ENCODE measurements at places on chromosomes 4 and X.

- DNase-seq: peak; percentile 97
These were observed 105.8 kb upstream of the EGFL6 start for GRCh38 chrX:13463608-13464007.

- DNase-seq: no peak
These were observed 79.8 kb upstream of the OGT start for GRCh38 chrX:71453056-71453455.

DNA sequence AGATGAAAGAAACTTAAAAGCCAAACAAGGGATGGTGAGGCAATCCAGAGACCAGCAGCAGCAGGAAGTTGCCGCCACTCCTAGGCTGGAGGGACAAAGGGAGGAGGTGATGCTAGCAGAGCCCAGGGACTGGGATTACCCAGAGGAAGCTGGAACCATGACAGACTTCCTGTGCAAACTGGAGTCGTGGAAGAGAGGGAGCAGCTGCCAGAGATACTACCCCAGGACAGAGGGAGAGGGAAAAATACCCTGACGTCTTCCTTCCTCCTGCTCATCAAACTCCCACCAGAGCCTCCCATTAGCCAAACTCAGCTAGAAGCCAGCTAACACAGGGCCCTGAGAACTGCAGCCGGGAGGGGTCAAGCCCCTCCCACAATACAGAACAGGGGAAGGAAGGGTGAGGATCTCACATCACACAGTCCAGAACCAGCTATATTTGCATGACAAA, 101.2 kb upstream of the KLF3 start:
- peak; percentile 41 for DNase-seq

DNA sequence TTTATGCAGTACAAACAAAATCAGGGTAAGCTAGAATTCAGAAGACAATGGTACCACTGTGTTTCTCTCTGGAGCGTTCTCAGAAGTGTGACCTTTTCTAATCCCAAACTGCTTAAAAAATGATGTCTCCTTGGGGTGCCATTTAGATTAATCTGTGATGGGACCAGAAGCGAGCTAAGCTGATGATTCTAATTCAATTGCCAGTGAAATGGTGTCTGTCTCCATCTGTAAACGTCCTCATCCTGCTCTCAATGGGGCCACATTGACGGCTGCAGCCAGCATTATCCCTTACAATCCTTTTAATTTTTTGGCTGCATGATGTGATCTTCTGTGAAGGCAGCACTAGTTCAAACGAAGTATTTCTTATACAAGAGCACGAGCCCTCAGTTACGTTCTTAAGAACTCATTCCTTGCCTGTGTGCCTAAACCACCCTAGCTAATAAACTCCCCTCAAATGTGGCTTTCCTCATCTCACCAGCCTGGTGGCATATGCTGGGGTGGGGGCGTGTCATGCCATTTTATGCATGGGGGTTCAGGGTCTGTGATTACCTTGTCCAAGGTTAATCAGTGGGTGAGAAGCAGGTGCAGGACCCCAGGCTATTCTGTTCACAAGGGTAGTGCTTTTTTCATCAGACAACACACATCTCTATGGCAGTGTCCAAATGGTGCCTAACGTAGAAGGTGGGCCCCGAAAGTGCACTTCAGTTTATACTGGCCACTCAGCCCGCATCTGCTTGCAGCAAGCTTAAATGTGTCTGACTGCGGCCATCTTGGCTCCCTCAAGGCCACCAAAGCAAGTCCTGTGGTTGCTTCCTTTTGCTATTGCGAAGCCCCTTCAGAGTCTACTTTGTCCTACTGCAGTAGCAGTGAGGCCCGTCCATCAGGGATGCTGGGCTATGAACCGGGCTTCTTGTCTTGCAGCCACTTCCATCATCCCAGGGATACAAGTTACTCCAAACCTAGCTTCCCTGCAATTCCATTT, 45.7 kb upstream of the SLC2A9 start:
- DNase-seq: no peak

DNA sequence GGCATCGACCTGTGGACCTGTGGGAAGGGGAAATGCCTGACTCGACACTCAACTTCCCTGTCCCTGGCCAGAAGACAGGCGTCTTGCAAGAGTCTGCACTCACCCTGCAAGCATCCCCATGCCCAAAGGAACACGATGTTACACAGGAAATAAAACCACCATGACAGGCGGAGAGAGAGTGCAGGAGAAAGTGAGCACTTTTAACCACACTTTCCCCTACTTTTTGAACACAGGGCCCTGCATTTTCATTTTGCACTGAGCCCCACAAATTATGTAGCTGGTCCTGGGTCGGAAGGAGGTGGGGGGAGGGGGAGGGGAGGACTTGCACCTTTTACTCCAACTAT, 13.8 kb upstream of the MAN2B2 start:
- no peak for DNase-seq

DNA sequence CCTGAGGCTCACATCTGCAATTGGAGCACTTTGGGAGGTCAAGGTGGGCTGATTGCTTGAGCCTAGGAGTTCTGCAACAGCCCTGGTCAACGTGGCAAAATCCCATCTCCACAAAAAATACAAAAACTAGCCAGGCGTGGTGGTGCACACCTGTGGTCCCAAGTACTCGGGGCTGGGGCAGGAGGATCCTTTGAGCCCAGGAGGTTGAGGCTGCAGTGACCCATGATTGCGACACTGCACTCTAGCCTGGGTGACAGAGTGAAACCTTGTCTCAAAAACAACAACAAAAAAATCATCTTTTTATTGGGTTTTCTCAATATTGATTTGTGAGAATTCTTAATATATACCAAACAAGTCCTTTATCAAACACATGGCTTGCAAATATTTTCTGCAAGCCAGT, 64.9 kb downstream of the ANKRD17 start:
- DNase-seq: no peak

- DNase-seq: peak; percentile 76
These were observed 15.1 kb downstream of the NOCT start for GRCh38 chr4:139030614-139031235.

- DNase-seq: no peak
These were observed 1.6 kb upstream of the LNX1 start for GRCh38 chr4:53592686-53593501.

GRCh38 chr4:76487621-76488020, 52.6 kb downstream of the SHROOM3 start:
- no peak for DNase-seq

DNA sequence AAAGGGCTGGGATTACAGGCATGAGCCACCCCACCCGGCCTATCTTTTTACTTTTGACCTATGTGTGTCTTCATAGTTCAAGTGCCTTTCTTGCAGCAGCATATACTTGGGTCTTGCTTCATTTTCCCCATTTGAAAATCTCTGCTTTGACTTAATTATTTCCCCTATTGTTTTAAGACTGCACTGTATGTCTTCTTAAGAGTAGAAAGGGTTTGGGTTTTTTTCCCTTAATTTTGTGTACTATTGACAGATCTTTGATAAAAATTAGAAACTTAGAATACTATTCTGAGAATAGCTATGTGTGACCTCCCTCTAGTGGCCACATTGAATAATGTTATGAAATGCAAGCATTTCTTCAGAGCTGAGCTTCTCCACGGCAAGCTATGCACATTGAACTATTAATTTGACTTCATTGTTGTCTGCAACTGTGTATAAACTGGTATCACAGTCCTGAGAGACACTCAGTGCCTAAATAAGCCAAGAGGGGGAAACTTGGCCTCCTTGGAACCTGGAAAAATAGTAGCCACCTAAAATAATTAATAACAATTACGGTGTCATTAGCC, 8.7 kb upstream of the SLC25A4 start:
- peak; percentile 42 for DNase-seq

DNA sequence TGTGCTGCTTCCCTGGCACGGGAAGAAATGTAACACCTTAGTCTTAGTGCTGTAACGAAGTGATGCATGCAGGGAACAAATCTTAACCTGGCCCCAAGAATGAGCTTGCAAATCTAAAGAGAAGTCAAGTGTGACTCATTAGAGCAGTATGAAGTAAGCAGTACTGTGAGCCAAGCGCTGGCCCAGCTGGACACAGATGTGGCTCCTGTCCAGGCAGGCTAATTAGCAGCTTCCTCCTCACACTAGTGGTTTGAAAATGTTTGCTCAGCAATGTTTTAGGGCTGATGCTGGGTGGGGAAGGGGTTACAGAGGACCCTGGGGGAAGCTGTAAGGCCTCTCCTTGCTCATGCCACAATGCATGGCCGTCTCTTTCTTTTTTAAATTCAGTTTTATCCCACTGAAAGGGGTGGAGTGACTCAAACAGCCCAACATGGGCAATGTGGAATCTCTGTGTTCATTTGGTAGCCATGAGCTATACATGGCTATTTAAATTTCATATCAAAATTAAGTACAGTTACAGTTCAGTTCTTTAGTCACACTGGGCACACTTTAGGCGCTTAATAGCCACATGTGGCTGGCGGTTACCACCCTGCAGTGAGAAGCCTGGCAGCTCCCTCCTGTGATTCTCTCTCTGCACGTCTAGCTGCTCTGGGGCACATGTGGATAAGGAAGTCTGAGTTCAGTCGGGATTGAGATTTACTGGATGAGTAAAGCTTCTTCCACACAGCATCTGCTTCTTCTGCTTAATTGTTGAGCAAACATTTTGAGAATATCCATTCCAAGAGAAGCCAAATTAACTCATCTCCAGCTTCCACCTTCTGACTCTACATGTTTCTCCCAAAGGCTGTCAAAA, 48.8 kb downstream of the MAP7D2 start:
- peak; percentile 84 for DNase-seq

DNA sequence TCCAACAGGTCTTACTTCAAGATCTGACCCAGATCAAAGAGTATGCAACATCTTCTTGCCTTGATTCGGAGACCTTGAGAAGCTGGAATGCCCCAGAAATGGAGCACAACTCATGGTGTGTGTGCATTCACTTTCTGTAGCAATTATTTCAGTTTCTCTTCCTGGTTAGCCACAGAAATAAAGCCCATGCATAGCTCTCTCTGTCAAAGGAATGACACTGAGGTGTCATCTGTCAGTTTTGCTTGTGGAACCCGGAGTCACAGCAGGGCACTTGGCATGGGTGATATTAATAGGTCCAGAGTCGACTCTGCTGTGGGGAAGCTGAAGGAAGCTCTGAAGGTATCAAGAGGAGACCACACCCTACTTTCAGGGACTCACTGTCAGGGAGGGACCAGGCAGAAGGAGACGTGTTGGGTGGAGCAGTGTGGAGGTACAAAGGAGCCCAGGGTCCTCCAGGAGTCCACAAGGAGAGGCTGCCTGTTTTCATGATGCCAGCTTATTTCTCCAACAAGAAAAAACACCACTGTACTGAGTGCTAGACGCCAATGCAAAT, 10.7 kb downstream of the CLNK start:
- DNase-seq: no peak

DNA sequence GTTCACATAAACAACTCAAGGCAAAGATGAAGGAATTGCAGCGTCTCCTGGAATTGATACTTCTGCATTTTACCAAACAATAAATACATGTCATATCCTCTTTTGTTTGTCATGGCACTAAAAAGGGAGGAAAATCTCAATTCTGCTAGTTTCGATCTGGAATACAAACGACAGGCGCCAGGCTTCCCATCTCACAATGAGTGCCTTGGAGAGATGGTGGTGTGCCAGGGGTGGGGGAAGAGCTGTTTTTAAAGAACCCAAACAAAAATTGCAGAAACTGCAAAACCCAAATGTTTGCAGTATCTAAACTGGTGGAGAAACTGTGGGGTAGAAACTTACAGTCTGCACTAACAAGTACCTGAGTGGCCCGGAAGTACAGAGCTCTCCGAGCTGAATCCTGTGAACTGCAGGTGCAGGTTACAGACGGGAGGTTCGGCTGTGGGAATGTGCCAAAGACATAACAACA, 53.0 kb upstream of the KLF3 start:
- DNase-seq: no peak

GRCh38 chrX:17328837-17329236, 46.2 kb upstream of the NHS start:
- DNase-seq: no peak

GRCh38 chr4:675036-675882, 917 bp downstream of the MYL5 start:
- no peak for DNase-seq

DNA sequence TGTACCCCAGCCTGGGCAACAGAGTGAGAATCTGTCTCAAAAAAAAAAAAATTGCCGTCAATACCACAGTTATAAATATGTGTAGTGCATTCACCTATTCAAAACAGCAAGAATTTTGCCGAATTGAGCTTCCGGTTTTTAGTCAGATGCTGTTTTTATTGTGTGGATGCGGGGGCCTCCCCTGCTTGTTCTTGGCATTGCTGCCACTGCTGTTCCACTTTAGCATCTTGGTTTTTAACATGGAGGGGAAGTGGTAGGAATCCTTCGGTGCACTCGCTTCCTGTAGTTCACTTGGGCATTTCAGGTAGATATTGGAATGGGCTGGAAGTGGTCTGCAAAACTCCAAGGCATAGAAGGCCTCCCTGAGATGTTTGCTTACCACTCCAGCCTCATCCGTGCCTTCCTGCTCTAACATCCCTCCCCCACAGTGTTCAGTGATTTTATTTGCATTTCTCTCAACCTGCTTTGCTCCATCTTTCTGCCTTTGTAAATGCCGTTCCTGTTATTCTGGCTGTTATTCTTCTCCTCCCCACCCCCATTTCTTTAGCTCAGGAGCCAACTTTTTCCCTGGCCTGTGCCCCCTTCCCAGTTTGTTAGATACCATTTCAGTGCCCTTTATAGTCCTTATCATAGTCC, 25.5 kb downstream of the MOB1B start:
- no peak for DNase-seq

All from fibroblast of skin of abdomen (primary cell).